Stimulated activated CD4-positive, alpha-beta T cell treated with anti-CD3 and anti-CD28 coated beads, Interleukin-15, amount 100 ng/mL, for 1 hour (primary cell): ENCODE measurements at places on chromosomes 12 and 14.

GRCh38 chr12:130818635-130819576 lies 20.1 kb downstream of the STX2 start:
- peak; percentile 61 for DNase-seq

DNA sequence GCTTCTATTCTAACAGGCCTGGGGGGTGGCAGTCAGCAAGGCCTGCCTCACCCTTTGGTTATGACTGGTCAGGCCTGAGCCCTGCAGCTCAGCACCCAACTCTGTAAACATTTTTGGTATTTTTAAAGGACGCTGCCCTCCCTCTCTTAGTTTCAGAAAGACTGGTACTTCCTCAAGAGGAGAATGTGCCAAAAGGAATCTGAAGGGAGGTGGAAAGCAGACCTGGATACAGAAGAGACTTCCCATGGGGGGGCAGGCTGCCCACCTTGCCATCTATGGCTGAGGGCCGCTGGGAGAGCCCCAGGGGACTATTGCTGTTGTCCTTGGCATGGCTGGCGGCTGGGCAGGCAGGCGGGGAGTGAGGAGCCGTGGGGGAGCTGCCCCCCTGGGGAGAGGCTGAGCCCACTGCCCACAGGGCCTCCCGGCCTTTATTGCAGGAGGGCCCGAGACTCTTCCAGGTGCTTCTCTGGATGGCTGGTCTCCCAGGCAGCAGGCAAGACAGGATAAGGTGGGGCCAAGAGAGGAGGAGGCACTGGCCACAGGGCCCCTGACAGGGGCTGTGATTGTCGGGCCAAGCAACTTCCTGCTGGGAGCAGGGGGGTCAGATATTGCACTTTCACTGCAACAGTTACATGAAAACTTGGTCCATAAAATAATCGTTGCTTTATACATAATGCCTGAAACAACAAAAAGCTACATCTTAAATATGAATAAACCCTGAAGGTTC lies 3.5 kb downstream of the ARL6IP4 start:
- DNase-seq: no peak

- DNase-seq: no peak
Observed at GRCh38 chr14:87643005-87643404, 350.0 kb downstream of the GALC start.

GRCh38 chr12:27602516-27602915 lies 78.5 kb downstream of the PPFIBP1 start:
- DNase-seq: no peak

GRCh38 chr12:124493809-124494750 lies 73.3 kb downstream of the NCOR2 start:
- DNase-seq: no peak

DNA sequence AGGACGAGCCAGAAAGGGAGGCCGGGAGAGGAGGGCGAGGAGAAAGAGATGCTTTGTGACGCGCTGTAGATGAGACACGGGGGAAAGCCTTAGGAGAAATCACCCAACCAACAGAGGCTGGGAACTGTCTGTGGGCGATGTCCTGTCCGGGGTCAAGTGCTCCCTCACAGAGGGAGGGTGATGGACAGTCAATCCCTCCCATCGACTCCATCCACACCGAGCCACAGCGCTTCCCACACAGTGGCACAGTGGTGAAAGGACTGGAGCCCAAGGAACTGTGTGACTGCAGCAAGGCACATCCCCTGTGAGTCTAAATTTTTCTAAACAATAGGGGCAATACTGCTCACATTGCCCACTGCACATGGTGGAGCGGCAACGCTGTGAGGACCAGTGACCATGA lies 89.1 kb downstream of the TTC7B start:
- DNase-seq: no peak

DNA sequence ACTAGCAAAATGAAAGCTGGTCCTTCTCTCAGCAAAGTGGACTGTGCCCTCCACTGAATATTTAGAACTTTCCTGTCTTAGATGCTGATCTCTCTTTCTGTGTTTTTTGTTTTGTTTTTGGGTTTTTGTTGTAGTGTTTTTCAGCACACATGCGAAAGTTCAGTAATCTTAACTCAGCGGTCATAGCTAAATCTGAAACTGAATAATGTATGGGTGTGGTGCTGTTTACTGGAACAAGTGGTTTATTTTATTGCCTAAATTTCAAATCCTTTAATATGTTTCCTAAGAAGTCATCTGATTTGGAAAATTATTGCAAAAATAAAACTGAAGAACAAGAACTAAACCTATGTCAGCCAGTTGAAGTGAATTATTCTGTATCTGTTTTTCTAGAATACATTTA lies 116.0 kb upstream of the LRIG3 start:
- no peak for DNase-seq

- no peak for DNase-seq
Observed at GRCh38 chr12:60568914-60569313, 973.1 kb downstream of the SLC16A7 start.

DNA sequence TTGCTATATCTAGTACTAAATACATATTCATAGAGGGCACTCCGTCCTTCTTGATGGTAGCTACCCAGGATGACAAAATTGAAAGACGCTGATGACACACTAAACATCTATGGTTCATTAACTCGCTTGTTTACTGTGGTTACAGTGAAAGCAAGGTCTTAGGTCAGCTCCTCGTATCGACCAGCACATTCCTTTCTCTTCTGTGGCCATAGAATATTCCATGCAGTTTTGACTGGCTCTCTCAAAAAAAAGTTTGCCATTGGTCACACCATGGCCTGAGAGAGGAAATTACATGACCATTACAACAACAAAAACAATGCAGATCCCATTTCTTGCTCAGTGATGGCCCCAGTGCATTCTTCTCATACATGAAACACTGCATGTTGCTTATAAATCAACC lies 411.4 kb upstream of the SOX5 start:
- DNase-seq: no peak

GRCh38 chr12:42235426-42235825 lies 2.6 kb downstream of the YAF2 start:
- DNase-seq: no peak

- peak; percentile 0 for DNase-seq
Observed at GRCh38 chr14:64337888-64338615, 43.9 kb upstream of the ESR2 start.

DNA sequence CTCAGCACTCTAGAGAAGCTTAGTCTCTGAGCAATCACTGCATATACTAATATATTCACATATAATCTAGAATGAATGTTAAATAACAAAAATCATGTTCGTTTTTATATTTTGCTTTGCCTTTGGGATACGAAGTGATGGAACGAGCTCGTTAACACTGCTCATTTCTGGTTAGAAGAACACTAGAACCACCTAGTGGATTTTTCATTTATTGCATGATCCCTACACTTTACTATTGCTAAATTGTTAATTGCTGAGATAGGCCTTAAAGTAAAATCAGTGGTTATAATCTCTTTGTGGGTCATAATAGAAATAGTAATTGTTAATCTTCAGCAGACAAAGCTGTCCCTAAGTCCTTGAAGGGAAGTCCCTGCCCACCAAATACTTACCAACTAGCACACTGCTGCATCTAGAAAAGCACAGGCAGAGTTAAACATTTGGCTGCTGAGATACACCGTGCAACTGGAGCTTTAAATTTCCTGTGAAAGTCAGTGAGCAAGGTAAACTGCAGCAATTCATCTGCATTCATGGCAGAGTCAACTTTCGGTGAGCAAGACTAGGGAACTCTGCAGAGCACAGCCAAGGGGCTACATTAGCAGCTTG lies 353.7 kb downstream of the APAF1 start:
- DNase-seq: no peak
